T1000 (cell line): ENCODE measurements at places on chromosomes 7 and 10.

- no peak for DNase-seq
Observed at GRCh38 chr7:133293384-133294160, 40.7 kb downstream of the EXOC4 start.

- DNase-seq = no peak
Observed at GRCh38 chr7:16078076-16078952, 343.0 kb downstream of the CRPPA start.

DNA sequence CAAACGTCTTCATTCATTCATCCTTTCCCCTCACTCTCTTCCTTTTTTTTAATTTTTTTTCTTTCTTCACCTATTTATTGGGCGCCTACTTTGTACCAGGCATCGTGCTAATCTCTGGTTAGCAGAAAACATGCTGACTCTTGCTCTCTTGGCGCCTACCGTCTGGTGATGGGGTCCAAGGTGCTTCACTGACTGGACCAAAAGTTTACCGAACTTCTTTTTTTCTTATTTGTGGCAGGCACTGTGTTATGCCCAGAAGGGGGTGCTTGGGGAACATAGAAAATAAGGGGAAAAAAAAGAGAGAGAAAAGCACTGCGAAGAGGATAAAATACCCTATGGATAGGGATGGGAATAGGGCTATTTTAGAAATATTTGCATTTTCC lies 505 bp upstream of the FAM204A start:
- DNase-seq = no peak

DNA sequence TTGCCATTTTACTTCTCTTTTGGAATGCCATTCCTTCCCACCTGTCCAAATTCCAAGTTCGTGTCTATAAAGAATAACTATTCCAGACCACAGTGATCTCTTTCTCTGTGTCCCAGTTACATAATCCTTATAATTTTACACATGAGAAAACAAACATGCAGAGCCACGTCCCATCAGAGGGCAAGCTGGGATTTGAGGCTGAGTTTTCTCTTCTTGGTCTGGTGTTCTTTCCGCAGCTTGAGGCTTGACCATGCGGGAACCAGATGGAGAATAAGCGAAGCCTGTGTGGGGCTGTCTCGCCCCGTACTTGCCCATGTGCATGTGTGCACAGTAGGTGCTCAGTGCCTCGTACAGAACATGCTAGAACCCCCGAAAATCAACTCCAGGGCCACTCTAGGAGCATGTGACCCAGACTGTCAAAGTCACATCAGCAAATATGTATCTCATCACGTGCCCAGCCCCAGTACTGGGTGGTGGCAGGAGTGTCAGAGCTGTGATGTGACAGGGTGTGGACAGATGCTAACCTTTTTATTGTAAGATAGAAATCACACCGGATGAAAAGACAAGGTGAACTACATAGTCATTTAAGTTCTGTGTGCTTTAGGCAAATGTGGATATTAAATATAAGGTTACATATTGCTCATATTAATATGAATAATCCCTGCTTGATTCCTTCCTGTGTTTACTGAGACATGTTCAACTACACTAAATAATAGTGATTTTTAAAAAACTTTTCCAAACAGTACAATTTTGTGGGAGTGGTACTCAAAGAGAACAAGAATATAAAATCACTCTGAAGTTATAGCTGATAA lies 3.2 kb downstream of the INSIG1 start:
- no peak for DNase-seq

DNA sequence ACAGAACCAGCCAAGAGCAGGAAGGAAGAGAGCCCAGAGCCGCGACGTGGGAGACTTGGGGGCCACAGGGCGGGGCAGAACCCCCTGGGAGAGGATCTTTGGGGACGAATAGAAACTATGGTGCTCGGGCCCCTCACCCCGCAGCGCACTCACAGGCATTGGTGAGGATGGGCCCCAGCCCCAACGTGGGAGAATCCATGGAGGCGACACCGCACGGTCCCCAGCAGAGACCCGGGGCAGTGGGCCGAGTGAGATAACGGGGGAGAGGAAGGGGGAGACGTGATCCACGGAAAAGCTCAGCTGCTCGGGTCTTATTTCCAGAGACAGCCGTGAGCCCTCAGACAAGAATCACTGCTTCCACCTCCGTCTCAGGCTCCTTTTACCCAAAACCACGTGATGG lies 222.4 kb downstream of the TCERG1L start:
- no peak for DNase-seq

- DNase-seq = no peak
Observed at GRCh38 chr7:40755438-40755837, 620.6 kb downstream of the SUGCT start.

DNA sequence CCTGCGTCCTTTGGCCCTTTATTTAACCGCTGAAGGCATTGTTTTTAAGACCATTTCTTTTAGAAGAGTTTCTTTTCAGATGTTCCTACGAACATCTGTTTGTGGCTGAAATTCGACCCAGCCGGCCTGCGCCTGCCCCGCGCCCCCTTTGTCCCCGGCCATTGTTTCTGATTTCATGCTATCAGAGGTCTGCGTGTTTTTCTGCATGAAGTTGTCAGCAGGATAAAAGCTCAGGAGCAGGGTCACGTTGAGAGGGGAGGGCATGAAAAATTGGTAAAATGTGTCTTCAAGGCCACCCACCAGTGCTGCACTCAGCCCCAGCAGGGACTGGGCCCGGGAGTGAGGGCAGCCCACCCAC lies 43.1 kb downstream of the NKX6-2 start:
- no peak for DNase-seq

GRCh38 chr7:50761713-50762112 lies 21.0 kb downstream of the GRB10 start:
- no peak for DNase-seq

DNA sequence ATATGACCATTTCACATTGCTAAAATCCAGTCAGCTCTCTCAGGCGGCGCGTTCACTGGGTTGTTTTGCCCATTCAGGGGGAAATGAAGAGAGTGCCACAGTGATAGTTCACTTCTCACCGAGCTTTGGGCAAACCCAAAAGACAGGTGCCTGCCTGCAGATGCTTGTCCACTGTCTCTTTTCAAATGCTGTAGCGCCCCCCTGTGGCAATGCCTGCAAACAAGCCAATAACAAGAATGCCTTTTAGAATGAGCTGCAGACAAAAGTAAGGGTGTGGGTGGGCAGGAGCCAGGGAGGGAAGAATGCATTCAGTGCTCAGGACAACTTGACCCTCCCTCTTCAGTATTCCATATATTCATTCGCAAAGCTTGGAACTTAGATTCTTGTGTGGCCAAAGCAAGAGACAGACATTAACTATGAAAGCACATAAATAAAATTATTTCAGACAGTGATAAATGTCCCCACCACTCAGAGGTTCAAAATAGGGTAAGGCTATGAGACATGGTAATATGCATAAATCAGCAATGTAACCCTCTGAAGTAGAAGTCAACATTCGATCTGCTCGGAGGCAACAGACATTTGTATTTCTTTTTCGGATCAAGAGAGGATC lies 86.9 kb downstream of the JAZF1 start:
- no peak for DNase-seq

DNA sequence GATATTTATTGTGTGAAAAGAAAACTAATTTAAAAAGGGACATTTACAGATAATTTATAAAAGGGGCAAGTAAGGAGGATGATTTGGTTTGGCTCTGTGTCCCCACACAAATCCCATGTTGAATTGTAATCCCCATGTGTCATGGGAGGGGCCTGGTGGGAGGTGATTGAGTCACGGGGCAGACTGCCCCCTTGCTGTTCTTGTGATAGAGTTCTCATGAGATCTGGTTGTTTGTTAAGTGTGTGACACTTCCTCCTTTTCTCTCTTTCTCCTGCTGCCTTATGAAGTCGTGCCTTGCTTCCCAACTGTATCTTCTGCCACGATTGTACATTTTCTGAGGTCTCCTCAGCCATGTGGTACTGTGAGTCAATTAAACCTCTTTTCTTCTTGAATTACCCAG lies 171.0 kb upstream of the SEMA3E start:
- DNase-seq = no peak

DNA sequence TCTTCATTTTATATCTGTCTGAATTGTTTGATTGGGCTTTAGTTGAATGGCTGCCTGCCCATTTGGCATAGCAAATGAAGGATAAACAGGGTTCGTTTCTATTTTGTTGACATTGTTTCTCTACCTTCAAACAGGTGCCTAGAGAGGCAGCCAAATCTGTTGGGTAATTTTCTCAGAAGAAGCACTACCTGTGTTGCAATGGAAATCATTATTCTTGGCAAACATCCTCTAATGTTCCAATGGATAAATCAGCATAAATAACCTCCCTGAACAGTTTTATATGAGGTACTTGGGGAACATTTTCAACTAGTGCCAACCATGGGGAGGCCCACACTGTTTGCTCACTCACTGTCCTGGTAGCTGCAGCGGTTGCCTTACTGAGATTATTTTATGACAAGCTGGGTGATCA lies 64.4 kb upstream of the PLPP4 start:
- DNase-seq = no peak

GRCh38 chr10:7551950-7552716 lies 114.6 kb downstream of the ITIH5 start:
- no peak for DNase-seq

- no peak for DNase-seq
Observed at GRCh38 chr10:10421071-10421470, 596.6 kb upstream of the CELF2 start.

GRCh38 chr10:103712146-103712545 lies 143.2 kb downstream of the SH3PXD2A start:
- no peak for DNase-seq
